ENCODE measurements at places on chromosomes 13 and 19.

GRCh38 chr19:3470500-3471128 lies 9.7 kb downstream of the SMIM24 start:
- DNase-seq: no peak

- DNase-seq: no peak
These were observed 47.2 kb upstream of the ZNF737 start for GRCh38 chr19:20612711-20613316.

DNA sequence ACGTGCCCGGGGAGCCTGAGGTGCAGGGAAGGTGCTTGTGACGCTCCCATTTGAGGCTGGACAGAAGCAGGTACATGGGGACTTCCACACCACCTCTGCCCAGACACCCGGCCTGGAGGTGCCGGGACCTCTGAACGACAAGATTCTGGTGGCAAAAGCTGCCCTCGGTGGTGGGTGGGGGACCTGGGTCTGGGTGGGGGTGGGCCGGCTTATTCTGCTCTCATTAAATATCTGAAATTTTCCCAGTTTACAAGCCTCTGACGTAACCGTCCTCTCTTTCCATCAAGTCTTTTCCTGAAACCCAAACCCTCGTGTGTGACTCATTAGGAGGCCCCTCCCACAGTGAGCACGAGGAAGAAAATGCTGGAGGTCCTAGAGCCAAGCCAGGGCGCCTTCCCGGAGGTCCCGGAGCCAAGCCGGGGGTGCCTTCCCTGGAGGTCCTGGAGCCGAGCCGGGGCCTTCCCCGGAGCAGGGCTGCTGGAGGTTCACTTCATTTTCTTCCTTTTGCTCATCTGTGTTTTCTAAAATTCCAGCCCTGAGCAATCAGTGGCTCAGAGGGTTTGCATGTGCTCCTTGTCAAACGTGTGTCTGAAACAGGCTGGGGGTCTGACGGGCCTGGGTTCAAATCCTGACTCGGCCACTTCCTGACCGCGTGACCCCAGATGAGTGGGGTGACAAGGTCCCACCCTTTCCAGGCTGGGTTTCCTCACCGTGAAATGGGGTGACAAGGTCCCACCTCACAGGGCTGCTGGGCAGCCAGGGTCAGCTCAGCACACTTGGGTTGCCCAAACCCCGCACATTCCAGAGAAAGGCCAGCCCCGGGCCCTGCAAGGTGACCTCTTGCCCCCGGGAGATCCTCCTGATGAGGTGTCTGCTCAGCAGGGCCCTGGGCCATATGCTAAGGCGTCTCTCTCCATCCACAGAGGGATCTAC lies 10.0 kb downstream of the CFD start:
- no peak for DNase-seq

- DNase-seq: no peak
These were observed 415.9 kb downstream of the FGF9 start for GRCh38 chr13:22086597-22087330.

DNA sequence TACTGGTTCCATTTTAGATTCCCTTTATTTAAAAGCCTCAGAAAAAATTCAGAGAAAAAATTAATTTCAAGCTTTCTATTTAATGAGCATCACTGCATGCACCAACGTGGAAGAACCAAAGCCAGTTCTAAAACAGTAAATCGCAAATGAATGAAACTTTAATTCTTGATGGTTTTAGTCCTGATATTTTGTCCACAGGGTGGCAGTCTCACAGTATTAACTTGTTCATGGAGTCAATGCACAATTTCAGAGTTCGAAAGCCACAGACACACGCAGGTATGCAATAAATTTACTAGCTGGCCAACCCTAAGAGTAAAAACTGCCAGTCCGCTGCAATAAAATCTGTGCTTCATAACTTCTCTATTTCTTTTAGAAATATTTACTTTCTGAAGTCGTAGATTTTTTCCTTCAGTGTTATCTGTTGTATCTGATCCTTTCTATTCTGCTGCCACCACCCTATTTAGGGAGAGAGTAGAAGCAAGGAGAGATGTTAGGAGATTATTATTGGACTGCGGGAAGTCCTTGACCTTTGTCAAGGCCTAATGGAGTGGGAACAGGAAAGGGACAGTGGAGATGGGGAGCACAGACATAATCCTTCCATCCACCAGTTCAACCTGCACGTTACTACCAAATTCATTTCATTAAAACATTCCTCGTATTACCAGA lies 7.0 kb upstream of the WBP4 start:
- DNase-seq: no peak

GRCh38 chr19:41364524-41365391 lies 809 bp upstream of the B9D2 start:
- DNase-seq: no peak

DNA sequence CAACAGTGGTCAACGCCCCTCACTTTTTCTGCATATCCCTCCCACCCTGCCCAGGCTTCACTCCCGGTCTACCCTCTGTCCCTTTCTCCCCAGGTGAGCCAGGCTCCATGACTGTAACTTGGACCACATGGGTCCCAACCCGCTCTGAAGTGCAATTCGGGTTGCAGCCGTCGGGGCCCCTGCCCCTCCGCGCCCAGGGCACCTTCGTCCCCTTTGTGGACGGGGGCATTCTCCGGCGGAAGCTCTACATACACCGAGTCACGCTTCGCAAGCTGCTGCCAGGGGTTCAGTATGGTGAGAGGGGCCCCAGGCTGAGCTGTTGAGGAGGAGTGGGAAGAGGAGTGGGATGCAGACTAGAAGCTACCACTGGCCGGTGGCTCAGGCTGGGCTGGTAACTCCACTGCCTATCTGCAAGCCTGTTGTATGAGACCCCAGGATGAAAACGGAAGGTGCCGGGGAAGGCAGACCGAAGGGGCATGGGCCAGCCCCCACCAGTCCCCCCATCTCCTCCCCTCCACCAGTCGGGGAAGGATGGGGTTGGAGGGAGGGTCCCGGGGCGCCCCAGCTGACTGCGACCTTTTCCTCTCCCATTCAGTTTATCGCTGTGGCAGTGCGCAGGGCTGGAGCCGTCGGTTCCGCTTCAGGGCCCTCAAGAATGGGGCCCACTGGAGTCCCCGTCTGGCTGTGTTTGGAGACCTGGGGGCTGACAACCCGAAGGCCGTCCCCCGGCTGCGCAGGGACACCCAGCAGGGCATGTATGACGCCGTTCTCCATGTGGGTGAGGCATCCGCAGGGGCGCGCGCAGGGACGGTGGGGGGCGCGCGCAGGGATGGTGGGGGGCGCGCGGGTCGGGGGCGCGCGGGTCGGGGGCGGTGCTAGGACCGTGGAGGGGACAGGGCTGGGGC lies 14.4 kb downstream of the ACP7 start:
- no peak for DNase-seq

- DNase-seq: no peak
These were observed 453.3 kb downstream of the TSHZ3 start for GRCh38 chr19:30895946-30896345.

DNA sequence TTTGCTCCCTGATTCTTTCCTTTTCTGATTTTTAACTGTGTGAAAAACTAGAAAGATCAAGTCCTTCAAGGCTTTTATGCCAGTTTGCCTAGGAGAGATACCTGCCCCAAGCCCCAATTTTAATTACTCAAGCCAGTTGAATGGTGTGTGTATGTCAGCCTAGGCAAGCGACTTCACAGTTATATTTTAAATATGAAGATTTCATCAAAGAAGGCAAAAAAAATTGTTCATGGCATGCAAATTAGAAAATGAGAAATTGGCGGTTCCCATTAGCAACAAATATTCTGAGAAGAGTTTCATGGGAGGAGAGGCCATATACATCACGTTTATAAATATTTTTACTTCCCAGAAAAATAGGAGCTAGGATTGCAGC lies 167.6 kb downstream of the SLC7A1 start:
- no peak for DNase-seq

DNA sequence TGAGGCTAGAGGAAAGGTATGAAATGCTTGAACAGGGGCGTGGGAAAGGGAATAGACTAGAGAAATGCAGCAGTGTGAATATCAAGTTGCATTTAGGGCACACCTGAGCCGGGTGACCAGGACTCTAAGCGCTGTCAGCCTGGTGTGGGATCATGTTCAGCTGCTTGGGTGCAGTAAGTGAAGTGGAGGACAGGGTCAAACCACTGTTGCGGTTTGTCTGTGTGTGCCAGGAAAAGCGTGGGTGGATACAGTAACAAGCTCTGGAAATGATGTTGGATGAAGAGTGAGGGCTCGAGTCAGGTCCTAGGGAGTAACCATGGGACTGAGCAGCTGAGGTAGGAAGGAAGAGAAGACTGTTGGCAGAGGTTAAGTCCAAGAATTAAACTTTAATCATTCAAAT lies 15.8 kb downstream of the DGKH start:
- no peak for DNase-seq

- no peak for DNase-seq
These were observed 47.8 kb downstream of the ELF1 start for GRCh38 chr13:40971321-40971720.

GRCh38 chr19:16969135-16969534 lies 57.5 kb downstream of the CPAMD8 start:
- no peak for DNase-seq

- DNase-seq: no peak
These were observed at the start of gene CD70 for GRCh38 chr19:6590827-6591319. CD70 (minus strand) TSS chr19:6591150; CDS start chr19:6591002, 148 bp downstream.

GRCh38 chr13:39284801-39285388 lies 246.6 kb downstream of the NHLRC3 start:
- no peak for DNase-seq

DNA sequence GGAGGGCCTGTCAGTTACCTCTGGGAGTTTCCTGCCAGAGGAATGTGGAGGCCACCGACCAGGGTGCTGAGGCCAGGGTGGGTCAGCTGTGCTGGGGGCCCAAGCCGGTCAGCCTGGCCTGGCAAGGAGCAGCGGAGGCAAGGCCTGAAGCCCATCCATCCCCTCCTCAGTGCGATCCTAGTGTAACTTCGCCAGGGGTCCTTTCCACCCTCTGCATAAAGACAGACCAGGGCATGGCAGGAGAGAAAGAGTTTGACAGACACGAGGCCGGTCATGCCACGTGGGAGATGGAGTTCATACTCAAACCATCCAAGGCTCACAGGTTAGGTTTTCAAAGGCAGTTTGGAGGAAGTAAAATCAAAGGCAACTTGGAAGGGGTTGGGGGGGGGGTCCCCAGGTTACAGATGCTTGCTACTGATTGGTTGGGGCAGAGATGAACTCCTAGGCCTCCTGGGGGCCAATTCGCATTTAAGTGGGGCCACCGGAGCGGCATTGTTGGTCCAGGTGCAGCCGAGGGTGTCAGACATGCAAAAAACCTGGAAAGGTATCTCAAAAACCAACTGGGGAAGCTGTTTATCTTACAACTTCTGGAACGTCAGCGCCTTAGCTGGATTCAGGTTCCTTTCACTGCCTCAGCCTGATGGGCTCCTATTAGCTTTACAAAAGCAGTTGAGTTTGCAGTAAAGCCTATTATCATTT lies 36.8 kb upstream of the DPRX start:
- no peak for DNase-seq

DNA sequence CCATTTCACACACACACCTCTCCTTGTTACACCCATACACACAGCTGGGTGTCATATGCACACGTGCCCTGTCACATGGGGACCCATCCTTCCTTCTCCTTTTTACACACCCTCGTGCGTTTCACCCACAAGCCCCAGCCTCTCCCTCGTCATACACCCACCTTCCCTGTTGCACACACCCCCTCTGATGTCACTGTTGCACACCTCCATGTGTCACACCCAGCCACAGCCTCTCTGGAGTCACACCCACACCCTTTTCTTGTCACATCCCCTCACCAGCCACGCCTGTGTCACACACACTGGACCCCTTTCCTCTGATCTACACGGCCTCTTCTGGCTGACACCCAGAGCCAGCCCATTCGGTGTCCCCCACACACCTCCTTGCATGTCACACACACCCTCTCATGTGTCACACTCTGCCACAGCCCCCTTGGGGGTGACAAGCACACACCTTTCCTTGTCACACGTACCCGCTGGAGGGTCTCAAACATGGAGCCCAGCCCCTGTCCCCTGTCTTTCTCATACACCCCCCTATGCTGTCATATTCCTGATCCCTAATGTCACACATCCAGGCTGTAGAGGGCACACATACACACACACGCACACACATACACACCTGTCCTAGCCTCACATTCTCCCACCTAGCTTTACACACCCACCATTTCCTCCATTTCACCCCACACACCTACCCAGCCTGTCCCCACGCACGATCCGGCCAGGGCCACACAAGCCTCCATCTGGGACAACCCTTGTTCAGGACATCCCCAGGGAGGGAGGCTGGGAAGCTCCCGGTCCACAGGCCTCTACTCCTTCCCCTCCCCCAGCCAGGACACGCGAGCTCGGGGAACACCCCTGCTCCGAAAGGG lies 1.4 kb downstream of the NOVA2 start:
- DNase-seq: peak; percentile 64

DNA sequence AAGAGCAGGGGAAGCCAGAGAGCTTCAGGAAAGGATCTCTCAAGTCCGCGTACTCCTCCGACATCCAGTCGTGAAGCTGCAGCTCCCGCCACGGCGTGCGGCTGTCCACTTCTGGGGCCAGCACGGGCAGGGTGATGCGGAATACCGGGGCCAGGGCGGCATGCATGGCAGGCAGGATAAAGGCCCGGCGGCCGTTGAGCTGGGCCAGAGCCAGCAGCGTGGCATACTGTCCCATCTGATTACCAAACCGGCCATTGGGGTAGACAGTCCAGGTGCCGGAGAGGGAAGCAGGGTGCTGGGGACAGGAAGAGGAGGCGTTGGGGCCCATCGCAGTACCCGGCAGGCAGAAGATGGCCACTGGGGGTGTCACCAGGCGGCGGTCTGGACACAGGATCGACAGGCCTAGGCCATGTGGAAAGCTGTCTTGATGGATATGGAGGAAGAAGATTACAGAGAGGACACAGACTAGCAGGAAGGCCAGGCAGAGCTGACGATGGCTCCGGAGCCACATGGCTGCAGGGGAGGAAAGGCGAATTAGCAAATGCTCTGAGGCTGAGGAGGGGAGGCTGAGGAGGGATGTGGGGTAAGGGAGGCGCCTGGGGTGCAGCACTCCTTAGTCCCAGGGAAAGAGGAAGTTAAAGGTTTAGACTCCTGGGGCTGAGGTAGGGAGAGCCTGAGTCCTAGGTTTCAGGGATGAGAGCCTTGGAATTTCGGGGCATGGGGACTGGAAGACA lies 1.5 kb downstream of the FUT1 start:
- no peak for DNase-seq

DNA sequence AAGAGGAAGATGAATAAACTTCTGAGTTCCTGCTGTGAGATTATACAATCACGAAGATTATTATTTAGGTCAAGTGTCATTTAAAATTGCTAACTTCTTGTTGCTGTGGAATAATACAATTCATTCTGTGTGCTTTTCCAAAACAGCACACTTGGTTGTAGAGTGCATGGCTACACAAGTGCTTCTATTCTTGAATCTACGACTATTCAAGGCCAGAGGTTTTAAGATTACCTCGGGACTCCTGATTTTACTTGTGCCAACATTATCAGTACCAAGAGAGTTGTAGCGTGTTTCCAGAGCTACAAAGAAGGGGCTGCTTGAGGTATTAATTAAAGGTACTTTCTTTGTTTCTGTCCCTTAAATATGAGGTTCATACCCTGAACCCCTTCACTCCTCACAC lies 234.0 kb upstream of the PCDH9 start:
- no peak for DNase-seq
